ENCODE measurements at places on chromosomes 4 and X. TPM values are rescaled to one million over a fixed set of nuclear protein-coding genes. Genes with fewer than 3 reads are reported as not detected.

Gene SPANXB1
- not detected for total RNA-seq

Gene PABPC1L2A
- not detected for total RNA-seq

Gene HGFAC
- 0.32 TPM for total RNA-seq

Gene RHOH
- 1.9 TPM for total RNA-seq

Gene SLC7A11
- total RNA-seq = 13.2 TPM

Gene RNF150
- 1.9 TPM for total RNA-seq

DNA sequence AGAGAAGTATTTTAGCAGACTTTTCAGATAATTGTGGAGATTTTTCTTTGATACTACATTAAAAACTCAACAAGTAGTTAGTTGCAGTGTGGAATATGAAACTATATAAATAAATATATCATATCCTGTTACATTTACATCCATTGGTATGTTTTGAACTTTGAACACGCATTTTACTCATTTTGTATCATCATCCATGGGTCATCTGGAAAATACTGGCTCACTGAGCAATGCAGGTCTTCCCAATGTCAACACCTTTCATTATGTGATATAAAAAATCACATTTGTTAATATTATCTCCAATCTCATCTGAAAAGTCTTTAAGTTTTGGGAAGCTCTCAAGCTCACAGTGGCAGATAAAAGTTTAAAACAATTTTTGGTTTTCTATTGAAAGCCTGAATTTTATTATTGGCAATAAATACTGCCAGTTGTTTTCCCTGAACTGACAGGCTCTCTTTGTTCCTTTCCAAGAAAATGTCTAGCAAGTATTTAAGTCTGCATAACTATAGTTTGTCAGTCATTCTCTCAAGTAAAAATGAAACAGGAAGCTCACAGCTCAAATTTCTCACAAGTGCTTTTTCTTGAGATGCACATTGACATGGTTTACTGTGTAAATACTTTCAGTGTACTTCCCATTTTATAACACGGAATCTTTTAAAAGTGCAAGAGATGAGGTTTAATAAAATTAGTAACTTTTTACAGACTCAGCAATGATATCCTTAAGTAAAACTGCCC lies 183.5 kb upstream of the GPC4 start:
- no peaks in the 10 kb centered on the region for H3K36me3 ChIP-seq
- H3K4me1 ChIP-seq = no peaks in the 10 kb centered on the region
- H3K27me3 ChIP-seq = no peaks in the 10 kb centered on the region
- no peak overlapping the region for H3K4me3 ChIP-seq

GRCh38 chr4:52780617-52781354 lies 29.6 kb upstream of the ERVMER34-1 start:
- no peak overlapping the region for H3K27ac ChIP-seq
- no peaks in the 10 kb centered on the region for H3K4me1 ChIP-seq
- no peak overlapping the region for H3K4me3 ChIP-seq
- no peaks in the 10 kb centered on the region for H3K36me3 ChIP-seq

GRCh38 chr4:76562836-76563453 lies 127.9 kb downstream of the SHROOM3 start:
- H3K4me3 ChIP-seq = no peak overlapping the region
- H3K4me1 ChIP-seq = no peaks in the 10 kb centered on the region

DNA sequence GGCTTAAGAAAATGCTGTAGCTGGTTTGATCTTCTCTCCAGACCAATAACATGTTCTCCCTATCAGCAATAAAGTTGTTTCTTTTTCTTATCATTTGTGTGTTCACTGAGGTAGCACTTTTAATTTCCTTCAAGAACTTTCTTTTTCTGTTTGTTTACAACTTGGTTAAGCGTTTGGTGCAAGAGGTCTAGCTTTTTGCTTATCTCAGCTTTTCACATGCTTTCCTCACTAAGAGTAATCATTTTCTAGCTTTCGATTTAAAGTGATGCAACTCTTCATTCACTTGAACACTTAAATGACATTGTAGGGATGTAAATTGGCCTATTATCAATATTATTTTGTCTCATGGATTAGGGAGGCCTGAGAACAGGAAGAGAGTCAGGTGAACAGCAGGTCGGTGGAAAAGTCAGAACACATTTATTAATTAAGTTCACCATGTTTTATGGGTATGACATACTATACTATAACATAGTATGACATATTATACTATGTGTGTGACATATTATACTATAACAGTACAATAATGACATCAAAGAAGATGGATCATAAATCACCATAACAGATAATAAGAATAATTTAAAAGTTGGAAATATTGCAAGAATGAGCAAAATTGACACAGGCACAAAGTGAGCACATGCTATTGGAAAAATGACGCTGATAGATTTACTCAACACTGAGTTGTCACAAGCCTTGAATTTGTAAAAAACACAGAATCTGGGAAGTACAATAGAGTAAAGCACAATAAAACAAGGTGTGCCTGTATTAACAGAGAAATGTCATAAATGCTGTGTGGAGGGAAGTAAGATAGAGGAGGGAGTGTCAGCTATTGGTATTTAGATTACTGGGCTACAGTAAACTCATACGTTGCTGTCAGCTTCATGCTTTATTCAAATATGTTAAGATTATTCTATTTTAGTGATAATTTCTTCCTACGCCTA lies 218.6 kb upstream of the SLC7A11 start:
- no peak overlapping the region for H3K27ac ChIP-seq
- H3K4me1 ChIP-seq = no peaks in the 10 kb centered on the region
- H3K4me3 ChIP-seq = no peak overlapping the region
- no peak for DNase-seq
- no peaks in the 10 kb centered on the region for H3K27me3 ChIP-seq
- no peaks in the 10 kb centered on the region for H3K36me3 ChIP-seq

GRCh38 chr4:4418676-4419390 lies 31.9 kb downstream of the NSG1 start:
- no peak overlapping the region for H3K4me3 ChIP-seq
- peaks cover 84% of the 10 kb centered on the region for H3K36me3 ChIP-seq
- no peak overlapping the region for H3K27ac ChIP-seq
- no peaks in the 10 kb centered on the region for H3K27me3 ChIP-seq
- no peaks in the 10 kb centered on the region for H3K4me1 ChIP-seq

DNA sequence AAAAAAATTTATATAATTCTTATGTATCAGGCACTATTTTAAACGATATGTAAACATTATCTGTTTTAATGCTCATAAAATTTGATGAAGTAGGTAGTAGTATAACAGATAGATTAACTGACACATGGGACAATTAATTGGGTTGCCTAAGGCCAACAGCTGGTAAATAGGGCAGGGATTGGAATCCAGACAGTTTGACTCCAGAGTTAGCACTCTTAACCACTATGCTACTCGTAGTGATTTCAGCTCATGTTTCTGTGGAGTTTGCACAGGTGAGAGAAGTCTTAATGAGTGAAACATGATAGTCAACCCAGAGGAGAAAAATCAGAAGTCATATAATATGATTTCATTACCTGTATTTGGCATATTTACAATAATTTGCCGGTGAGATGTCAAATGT lies 126.0 kb upstream of the WDFY3 start:
- no peaks in the 10 kb centered on the region for H3K27me3 ChIP-seq
- no peaks in the 10 kb centered on the region for H3K36me3 ChIP-seq
- H3K4me3 ChIP-seq = no peak overlapping the region
- no peaks in the 10 kb centered on the region for H3K4me1 ChIP-seq
- no peak overlapping the region for H3K27ac ChIP-seq

- H3K27ac ChIP-seq = no peak overlapping the region
- peak; percentile 37 for DNase-seq
- no peaks in the 10 kb centered on the region for H3K4me1 ChIP-seq
- no peaks in the 10 kb centered on the region for H3K27me3 ChIP-seq
- no peaks in the 10 kb centered on the region for H3K36me3 ChIP-seq
Measured at GRCh38 chr4:3671571-3672464, 94.4 kb upstream of the ADRA2C start.

GRCh38 chr4:123603165-123603564 lies 206.6 kb downstream of the SPRY1 start:
- no peak overlapping the region for H3K4me3 ChIP-seq
- no peak overlapping the region for H3K27ac ChIP-seq
- H3K4me1 ChIP-seq = peaks cover 35% of the 10 kb centered on the region
- no peak for DNase-seq

DNA sequence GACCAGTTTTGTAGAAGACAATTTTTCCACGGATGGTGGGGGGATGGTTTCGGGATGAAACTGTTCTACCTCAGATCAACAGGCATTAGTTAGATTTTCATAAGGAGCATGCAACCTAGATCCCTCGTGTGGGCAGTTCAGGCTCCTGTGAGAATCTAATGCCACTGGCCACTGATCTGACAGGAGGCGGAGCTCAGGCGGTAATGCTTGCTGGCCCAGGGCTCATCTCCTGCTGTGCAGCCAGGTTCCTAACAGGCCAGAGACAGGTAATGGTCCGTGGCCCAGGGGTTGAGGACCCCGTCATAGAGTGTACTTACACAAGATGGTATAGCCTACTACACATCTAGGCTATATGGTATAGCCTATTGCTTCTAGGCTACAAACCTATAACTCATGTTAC lies 7.0 kb downstream of the TEX11 start:
- no peak overlapping the region for H3K27ac ChIP-seq
- no peaks in the 10 kb centered on the region for H3K27me3 ChIP-seq
- H3K36me3 ChIP-seq = no peaks in the 10 kb centered on the region
- no peaks in the 10 kb centered on the region for H3K4me1 ChIP-seq

DNA sequence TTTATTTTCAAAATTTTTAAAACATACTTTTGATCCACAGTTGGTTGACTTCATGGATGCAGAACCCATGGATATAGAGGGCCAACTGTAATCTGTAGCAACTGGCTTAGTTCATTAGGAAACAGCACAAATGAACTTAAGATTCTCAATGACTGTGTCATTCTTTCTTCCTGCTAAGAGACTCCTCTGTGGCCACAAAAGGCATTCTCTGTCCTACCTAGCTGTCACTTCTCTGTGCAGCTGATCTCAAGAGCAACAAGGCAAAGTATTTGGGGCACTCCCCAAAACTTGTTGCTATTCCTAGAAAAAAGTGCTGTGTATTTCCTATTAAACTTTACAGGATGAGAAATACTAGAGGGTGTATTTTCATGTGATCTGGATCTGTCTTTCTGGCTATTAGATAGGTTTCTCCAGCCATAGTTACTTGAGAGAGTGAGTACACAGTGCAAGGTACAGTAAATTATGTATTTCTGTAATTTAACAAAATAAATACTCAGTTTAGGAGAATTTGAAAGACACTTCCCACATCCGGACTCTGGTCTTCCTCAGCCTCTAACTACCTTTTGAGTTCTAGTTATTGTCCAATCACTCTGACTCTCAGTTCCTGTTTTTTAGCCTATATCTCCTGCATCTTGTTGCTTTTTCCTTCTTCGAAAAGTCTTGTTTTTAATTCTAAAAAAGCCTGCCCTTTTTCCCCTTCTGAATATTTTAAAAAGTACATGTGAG lies 21.8 kb downstream of the TLR2 start:
- no peaks in the 10 kb centered on the region for H3K36me3 ChIP-seq
- no peaks in the 10 kb centered on the region for H3K27me3 ChIP-seq
- no peak overlapping the region for H3K27ac ChIP-seq
- H3K4me3 ChIP-seq = no peak overlapping the region

GRCh38 chrX:119688911-119689321 lies 4.1 kb downstream of the SEPTIN6 start:
- no peak for DNase-seq
- H3K4me1 ChIP-seq = no peaks in the 10 kb centered on the region
- H3K27ac ChIP-seq = no peak overlapping the region
- H3K4me3 ChIP-seq = no peak overlapping the region
- no peaks in the 10 kb centered on the region for H3K27me3 ChIP-seq

DNA sequence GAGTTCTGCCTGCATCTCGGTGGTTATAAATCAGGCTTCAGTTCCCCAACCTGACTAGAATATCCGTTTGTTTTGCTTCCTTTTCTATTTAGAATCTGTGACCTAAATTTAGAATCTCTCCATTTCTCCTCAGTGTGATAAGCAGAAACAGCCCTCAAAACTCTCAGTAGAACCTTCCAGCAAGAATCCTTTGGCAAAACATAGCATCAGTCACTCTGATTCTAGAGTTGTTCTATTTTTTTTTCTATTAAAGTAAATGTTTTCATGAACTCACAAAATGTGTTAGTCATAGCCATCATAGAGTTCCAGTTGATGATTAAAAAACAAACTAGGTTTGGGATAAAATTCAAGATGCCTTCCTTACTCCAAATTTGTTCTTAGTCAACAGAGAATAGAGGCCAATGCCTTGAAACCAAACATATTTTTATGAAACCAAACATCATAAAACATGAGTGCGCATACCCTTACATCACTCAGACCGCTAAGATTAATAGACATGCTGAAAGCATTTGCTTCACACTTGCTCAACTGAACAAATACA lies 13.2 kb upstream of the C1QTNF7 start:
- DNase-seq = no peak
- H3K27me3 ChIP-seq = no peaks in the 10 kb centered on the region
- H3K4me1 ChIP-seq = peaks cover 41% of the 10 kb centered on the region
- no peak overlapping the region for H3K4me3 ChIP-seq

- H3K27me3 ChIP-seq = no peaks in the 10 kb centered on the region
- no peak overlapping the region for H3K27ac ChIP-seq
- no peaks in the 10 kb centered on the region for H3K4me1 ChIP-seq
- no peak overlapping the region for H3K4me3 ChIP-seq
- H3K36me3 ChIP-seq = no peaks in the 10 kb centered on the region
Measured at GRCh38 chr4:181860668-181861067, 382.5 kb upstream of the TENM3 start.

DNA sequence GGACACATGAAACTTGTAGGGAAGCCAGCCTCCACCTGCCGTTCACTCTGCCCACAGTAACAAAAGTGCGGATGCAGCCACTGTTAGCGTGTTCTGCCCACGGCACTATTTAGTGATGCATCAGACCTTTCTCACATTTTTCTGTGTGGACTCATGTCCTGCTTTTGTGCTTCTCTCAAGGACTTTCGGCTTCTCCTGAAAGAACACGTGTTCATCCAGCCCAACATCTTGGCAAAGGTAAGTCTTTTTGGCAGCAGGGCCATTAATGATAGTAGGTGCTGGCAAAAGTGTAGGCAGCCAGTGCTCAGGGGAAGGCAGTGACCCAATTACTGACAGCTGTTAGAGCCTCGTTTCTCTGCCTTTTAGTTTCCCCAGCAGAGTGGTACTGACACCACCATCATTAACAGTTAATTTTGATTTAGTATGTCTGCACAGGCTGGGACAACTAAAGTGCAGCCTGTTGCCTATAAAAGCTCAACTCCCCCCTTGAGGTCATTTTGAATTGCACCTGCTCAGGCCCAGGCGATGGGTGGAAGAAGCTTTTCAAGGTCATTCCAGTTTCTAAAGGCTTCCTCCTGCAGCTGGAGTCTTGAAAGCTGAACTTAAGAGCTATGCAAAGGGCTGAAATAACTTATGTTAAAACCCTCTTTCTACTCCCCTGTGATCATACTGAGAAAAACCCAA lies 54.5 kb upstream of the HPSE start:
- DNase-seq = no peak
- no peaks in the 10 kb centered on the region for H3K27me3 ChIP-seq
- H3K27ac ChIP-seq = no peak overlapping the region
- no peak overlapping the region for H3K4me3 ChIP-seq

GRCh38 chr4:4861390-4862018 lies 2.0 kb downstream of the MSX1 start:
- no peaks in the 10 kb centered on the region for H3K36me3 ChIP-seq
- no peak overlapping the region for H3K27ac ChIP-seq
- no peak for DNase-seq

Data from left lung (tissue), 14 donors.